ENCODE measurements at places on chromosomes 1 and 21.

GRCh38 chr1:65826782-65827181, 34.1 kb downstream of the PDE4B start:
- no peak for DNase-seq

DNA sequence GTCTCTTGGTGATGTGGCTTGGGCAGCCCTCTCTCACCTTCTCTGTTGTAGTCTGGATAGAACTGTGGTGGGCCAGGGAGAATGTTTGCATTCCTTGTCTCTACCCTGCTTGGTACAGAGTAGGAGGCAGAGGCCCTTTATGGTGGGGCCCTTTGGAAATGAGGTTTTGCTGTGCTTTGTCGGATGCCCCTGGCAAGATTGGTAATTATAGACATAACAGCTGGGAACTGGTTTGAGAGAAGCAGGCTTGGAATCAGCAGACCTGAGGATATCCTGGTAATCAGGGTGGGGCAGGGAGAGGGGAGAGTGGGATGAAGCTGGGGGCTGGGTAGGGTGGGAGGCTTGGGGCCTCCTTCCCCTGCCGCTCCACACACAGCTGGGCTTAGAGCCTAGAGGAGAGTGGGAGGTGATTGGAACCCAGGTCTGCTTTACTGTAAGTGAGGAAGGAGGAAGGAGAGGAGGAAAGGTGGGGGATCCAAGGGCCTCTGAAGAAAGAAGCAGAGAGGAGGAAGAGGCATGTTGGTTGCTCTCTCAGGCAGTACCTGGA, 5.0 kb downstream of the VANGL2 start:
- DNase-seq, result no peak

DNA sequence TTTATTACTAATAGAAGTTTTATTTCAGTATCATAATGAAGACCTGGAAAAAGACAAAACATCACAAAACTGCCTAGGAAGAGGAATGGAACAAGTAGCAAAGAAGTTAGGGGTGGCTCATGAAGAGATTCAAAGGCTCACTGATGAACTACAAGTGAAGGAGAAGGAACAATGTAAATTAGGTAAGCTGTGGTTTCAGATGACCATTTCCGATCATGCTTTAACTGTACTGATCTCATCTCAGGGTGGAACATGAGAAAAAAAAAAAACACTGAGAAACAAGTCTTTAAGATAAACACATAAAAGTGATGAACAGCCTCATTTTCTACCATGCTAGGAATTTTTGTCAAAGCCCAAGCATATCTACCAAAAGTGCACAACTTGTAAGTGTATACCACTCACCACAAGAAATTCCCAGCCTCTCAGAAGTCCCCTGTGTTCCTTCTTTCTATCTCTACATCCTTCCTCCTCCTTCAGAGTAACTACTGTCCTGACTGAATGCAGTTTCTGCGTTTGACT, 19.6 kb downstream of the CCDC30 start:
- no peak for DNase-seq

GRCh38 chr1:203823306-203823705, 27.9 kb downstream of the ZBED6 start:
- DNase-seq, result no peak

- DNase-seq, result no peak
Measured at GRCh38 chr21:15731243-15731613, 1.4 kb downstream of the USP25 start.
